ENCODE measurements at places on chromosomes 3 and 15. TPM values are rescaled to one million over a fixed set of nuclear protein-coding genes. Genes with fewer than 3 reads are reported as not detected.

GATM gene
- 79.5 TPM for total RNA-seq

ROPN1 gene
- total RNA-seq, result 0.54 TPM

TMA7 gene
- total RNA-seq, result 195 TPM

SH2D7 gene
- total RNA-seq, result not detected

EFCC1 gene
- total RNA-seq, result 3.7 TPM

- peak; percentile 33 for DNase-seq
These were observed 263.5 kb upstream of the NR2F2 start for GRCh38 chr15:96066852-96067495.

DNA sequence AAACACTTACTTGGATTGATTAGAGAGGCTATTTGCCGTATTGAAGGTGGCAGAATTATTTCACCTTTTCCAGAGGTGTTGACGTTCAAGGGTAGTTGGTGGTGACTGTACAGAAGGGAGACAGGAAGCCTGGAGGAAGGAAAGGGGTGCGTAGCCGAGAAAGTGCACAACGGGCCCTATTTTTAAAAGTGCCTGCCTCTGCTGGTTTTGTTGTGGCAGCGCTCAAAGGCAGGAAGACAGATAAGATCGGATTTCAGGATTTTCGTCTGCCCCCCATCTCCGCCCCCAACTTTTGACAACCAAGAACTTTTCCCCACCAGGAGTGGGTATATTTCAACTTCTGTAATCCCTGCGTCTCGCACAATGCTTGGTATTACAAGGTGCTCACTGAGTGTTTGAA lies 38.5 kb downstream of the SMAD3 start:
- DNase-seq, result no peak

- no peak for DNase-seq
These were observed 68.0 kb downstream of the FNDC3B start for GRCh38 chr3:172107403-172107802.

DNA sequence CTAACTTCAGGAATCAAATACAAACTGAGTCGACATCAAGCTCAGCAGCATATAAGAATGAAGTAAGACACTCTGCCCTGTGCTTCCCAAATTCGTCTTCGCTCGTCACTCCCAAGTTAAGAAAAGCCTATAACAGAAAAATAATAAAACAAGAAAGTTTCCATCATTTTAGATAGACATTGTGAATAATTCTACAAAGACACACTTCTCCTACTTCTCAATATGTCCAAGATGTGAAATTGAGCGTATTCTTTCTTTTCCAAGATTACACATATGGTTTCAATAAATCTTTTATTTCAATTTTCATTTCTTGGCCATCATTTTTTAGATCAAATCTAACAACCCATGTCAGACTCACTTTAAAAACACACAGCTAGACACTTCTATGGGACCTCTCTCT lies 85.1 kb downstream of the FSIP1 start:
- no peak for DNase-seq

DNA sequence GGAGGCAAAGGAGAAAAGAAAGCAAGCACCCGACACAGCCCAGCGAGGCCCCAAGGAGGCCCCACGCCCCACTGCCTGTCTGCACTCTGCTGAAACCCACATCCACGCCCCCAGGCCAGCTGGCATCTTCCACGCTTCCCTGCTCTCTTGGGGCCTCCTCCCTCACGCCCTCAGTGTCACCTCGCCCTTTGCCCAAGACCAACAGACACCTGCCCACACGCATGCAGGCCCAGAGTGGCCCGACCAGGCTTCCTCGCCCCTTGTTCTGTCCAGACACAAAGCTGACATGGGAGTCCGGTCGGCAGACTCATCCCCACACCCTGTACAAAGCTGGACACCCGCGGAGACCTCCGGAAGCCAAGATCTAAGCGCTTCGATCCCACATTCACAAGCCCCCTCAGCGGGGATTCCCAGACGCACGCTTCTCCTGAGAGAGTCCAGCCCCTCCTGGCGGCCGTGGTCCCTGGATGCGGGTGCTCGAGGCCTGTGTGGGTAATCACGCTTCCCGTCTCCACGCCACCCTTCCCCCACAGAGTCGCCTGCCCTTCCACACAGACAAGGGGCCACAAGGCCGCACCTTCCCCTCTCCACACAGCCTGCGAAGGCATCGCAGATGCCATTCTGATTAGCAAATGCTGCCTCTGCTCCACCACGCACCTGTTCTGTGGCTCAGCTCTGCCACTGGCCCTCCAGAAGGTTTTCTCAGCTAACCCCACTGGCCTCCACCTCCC lies 176.6 kb downstream of the XXYLT1 start:
- peak; percentile 80 for DNase-seq

DNA sequence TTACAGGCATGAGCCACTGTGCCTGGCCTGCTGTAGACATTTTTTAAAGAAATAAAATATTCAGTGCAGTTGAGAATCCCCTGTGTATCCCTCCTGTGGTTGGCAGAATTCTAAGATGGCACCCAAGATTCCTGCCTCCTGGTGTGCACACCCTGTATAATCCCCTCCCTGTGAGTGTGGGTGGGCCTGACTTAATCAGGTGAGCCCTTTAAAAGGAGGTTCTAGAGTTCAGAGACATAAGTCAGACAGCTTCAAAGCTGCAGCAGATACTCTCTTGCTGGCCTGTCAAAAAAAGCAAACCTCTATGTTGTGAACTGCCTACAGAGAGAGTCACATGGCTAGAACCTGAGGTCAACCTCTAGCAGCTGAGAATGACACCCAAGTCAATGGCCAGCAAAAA lies 7.0 kb upstream of the VIPR1 start:
- DNase-seq, result no peak

GRCh38 chr3:178001670-178002101 lies 534.5 kb upstream of the KCNMB2 start:
- DNase-seq, result no peak

GRCh38 chr3:12187448-12188327 lies 29.0 kb upstream of the TIMP4 start:
- DNase-seq, result peak; percentile 60

GRCh38 chr15:98321896-98322295 lies 326.4 kb upstream of the IGF1R start:
- peak; percentile 77 for DNase-seq
